Thyroid gland (tissue), 4 donors: ENCODE measurements at places on chromosomes 1 and 21.

DNA sequence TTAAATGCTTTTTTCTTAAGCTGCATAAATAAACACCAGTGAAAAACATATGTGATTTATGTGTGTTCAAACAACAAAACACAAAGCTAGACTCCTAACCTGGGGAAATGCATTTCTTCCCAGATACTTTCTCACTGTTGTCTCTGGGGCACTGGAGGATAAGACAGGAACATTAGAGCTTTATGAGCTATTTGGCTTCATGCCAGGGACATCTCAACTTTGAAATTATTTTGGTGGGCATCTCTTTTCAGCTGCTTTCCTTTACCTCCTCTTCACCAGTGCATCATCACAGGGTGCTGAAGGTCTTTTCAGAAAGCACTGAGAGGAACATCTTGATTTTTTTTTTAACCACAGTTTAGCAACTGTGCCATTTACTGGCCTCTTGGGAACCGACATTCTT lies 212.9 kb downstream of the DNM3 start:
- no peak overlapping the region for H3K27ac ChIP-seq
- no peaks in the 10 kb centered on the region for H3K36me3 ChIP-seq
- H3K4me1 ChIP-seq, result no peaks in the 10 kb centered on the region
- H3K27me3 ChIP-seq, result no peaks in the 10 kb centered on the region
- no peak overlapping the region for H3K4me3 ChIP-seq

GRCh38 chr1:207393610-207394009 lies 60.5 kb upstream of the CR2 start:
- no peak for DNase-seq
- H3K4me1 ChIP-seq, result no peaks in the 10 kb centered on the region
- H3K36me3 ChIP-seq, result no peaks in the 10 kb centered on the region
- H3K27ac ChIP-seq, result no peak overlapping the region

DNA sequence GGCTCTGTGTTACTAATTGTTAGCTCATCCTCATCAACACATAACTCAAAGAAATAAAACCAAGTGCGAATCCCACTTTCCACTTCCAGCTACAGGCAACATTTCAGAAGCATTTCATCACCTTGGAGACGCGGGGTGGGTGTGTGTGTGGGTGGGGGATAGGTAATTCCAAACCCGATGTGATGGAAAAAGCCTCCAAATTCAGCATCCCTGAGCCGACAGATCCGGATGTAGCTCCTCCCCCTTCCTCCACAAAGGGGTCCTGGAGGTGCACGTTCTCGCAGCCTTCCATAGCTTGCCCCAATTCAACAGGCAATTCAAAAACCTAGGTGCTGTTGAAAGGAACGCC lies 486 bp downstream of the HSPA13 start:
- H3K27me3 ChIP-seq, result no peaks in the 10 kb centered on the region
- peaks cover 11% of the 10 kb centered on the region for H3K36me3 ChIP-seq
- peaks cover 5% of the 10 kb centered on the region for H3K4me1 ChIP-seq
- H3K27ac ChIP-seq, result no peak overlapping the region
- peak overlapping the region; percentile 1 for H3K4me3 ChIP-seq

DNA sequence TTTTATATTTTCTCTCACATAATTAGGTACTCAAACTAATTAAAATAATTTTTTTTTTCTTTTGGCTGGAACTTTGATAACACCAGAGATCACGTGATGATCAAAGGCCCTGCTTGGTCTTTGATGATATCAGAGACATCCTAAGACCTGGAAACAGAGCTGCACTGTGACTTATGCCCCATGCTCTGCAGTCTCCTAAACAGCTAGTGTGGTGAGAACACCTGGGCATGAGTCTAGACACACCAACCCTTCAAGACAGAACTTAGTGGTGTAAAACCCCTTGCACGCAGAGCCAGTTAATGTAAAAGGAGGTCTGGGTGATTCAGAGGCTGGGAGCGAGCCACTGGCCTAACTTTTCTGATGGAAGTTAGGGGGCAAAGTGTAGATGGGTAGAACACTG lies 70.3 kb downstream of the OMA1 start:
- H3K36me3 ChIP-seq, result no peaks in the 10 kb centered on the region
- no peak overlapping the region for H3K27ac ChIP-seq
- no peak for DNase-seq
- no peak overlapping the region for H3K4me3 ChIP-seq
- H3K27me3 ChIP-seq, result no peaks in the 10 kb centered on the region

- H3K27ac ChIP-seq, result no peak overlapping the region
- no peaks in the 10 kb centered on the region for H3K27me3 ChIP-seq
- peaks cover 34% of the 10 kb centered on the region for H3K36me3 ChIP-seq
- H3K4me3 ChIP-seq, result no peak overlapping the region
Observed at GRCh38 chr1:225981714-225982113, 17.4 kb downstream of the SDE2 start.
